HCT116 (cell line): ENCODE measurements at places on chromosomes 6 and 20.

DNA sequence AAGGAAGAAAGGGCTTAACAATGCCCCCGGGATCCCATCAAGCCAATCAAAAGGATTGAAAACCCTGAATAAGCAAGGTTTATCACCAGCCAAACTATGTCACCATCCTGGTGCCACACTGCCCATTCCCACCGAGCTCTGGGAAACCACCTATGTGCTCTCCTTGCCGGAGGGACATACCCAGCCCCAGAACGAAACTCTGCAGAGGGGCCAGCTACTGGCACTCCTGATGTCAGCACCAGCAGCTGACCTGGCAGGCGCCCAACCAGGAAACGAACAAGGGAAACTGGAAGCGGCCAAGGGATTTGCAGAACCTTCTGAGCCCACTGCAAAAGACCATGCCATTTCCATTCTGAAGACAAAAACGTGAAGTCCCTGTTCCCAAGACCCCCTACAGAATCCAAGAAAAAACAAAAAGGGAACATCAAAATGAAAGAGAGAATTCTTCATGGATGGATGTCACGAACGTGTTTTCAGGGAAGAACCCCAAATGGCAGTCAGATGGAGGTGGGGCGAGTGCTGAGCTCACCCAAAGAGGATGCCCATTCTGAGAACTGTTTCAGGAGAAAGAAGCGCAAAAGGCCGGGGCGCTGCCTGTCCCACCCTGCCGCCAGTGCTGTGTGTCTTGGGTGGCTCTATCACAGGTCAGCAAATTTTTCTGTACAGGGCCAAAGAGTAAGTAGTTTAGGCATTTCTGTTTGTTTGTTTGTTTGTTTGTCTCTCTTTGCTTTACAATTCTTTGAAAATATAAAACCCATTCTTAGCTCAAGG is 305.2 kb downstream of the ESR1 start:
- no peak for DNase-seq

DNA sequence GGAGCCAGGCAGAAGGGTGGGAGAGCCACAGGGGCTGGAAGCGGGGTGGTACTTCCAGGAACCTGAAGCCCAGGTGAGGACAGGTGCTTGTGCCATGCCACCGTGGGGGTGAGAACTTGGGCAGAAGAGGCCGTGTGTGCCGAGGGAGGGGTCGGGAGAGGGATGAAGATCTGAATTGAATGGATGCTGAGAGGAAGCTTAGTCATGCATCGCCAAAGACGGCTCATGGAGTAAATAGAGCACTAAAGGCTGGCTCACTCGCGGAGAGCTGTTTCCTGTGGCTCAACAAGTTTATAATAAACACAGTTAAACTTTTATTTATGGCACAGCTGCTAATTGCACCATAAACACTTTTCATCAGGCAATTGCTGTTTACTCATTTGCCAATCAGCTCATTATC is 21.7 kb upstream of the MYT1 start:
- DNase-seq: no peak

DNA sequence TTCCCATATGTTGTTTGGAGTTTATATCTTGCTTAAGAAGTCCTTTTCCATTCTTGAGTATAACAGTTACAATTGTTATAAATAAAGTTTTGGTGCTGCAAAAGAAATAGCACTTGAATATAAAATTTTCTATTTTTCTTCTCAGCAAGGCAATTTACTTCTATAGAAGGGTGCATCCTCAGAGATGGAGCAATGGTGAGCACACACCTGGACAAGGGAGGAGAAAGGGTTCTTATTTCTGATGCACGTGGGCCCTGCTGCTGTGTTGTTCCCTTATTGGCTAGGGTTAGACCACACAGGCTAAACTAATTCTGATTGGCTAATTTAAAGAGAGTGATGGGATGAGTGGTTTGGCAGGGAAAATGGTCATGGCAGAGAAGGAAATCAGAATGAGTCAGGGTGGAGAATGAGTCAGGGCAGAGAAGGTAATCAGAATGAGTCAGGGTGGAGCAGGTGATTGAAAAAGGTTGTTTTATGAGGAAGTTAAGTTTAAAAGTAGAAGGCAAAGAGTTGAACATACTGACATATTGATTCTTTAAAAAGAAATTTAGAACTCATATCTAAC is 38.0 kb downstream of the CST8 start:
- peak; percentile 26 for DNase-seq

GRCh38 chr6:4491501-4492260 is 284.5 kb upstream of the CDYL start:
- DNase-seq: no peak

DNA sequence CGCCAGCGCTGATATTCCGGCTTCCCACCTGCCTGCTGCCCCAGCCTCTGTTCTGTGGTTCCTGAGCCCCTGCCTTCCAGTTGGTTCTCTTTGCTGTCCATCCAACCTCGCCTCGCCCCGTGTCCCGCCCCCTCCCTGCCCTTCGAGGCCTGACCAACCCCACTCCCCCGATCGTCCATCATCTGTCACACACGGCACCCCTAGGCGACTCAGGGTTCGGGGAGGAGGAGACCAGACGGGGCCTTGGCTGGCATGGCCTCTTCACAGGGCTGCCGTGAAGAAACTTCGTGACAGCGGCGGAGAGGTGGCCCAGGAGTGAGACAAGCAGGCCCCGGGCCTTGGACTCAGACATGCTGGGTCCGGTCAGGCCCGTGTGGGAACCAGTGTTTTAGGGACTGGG is 226.1 kb downstream of the QKI start:
- DNase-seq: no peak
